ENCODE measurements at places on chromosomes 5 and 9.
A peak's percentile ranks its signal among the peaks of the same experiment; 100 is the strongest.

GRCh38 chr5:31918739-31919138, 255.4 kb downstream of the GOLPH3 start:
- no peak for DNase-seq

DNA sequence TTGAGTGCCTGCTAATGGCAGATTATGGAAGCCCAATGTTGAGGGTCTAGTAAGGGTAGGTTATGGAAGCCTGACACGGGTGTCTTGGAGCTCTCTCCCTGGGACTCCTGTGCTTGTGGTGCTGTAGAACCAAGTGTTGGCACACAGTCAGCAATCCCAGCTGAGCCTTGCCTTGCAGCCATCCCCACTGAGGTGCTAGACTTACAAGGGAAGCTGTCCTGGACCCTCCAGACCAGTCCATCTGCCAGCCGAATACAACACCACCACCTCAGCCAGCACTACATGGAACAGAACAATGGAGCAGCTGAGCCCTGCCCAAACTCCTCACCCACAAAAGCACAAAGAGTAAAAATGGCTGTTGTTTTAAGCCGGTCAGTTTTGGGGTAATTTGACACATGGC, 90.5 kb upstream of the DNAH5 start:
- no peak for DNase-seq

DNA sequence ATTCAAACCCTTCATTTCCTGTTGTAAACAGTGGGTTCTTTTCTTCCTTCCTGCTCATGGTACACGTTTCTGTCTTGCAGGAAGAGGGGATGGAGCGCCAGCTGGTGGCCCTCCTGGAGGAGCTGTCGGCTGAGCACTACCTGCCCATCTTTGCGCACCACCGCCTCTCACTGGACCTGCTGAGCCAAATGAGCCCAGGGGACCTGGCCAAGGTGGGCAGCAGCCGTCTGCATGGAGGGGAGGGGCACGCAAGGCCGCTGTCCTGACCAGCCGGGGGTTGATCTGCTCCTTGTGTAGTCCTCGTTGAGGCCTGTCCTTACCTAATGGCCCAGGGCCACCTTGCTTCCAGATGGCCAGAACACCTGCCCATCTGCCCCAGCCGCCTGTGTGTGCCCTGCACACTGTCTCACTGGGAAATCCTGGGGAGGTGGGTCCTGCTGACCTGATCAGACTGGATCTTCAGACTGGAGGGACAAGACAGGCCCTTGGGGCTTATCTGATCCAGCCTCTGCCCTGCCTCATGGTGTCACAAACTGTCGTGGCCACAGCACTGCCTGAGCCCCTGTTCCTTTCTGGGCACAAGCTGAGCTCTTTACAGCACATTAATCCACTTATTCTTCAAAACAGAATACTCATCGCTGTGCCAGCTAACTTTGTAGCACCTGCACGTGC, 44.7 kb downstream of the LRSAM1 start:
- no peak for DNase-seq

GRCh38 chr9:95167998-95168397, 149.5 kb downstream of the FANCC start:
- peak; percentile 75 for DNase-seq

DNA sequence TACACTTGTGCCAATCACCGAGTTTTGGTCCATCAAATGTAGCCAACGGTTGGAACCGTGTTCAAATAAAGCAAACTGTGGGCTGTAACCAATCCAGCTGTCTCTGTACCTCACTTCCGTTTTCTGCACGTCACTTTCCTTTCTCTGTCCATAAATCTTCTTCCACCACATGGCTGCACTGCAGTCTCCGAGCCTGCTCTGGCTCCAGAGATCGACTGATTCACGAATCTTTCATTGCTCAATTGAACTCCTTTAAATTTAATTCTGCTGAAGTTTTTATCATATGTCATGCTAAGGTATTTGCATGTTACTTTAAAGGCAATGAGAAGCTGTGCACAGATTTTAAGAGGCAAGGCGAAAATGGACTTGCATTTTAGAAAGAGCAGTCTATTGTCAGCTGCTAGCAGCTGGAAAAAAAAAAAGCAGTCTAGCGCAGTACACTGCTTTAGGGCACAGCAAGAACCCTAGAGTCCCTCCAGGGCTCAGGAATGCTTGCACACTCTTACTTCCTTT, 13.2 kb downstream of the TTC39B start:
- no peak for DNase-seq

GRCh38 chr9:125393426-125393825, 131.8 kb downstream of the GAPVD1 start:
- no peak for DNase-seq

- no peak for DNase-seq
These were observed 31.7 kb upstream of the CCL21 start for GRCh38 chr9:34741628-34742027.

DNA sequence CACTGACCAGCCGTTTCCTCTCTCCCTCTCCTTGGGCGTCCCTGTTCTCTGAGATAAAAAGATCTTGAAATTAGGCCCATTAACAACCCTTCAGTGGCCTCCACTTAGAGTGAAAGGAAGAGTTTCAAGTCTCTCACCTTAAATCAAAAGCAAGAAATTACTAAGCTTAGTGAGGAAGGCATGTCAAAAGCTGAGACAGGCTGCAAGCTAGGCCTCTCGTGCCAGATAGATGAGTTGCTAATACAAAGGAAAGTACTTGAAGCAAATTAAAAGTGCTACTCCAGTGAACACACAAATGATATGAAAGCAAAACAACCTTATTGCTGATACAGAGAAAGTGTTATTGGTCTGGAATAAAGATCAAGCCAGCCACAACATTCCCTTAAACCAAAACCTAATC, 331.3 kb upstream of the SEMA6A start:
- no peak for DNase-seq

GRCh38 chr5:82301190-82301589, 23.0 kb upstream of the RPS23 start:
- no peak for DNase-seq

GRCh38 chr9:13941714-13942113, 372.2 kb downstream of the NFIB start:
- DNase-seq, result no peak

DNA sequence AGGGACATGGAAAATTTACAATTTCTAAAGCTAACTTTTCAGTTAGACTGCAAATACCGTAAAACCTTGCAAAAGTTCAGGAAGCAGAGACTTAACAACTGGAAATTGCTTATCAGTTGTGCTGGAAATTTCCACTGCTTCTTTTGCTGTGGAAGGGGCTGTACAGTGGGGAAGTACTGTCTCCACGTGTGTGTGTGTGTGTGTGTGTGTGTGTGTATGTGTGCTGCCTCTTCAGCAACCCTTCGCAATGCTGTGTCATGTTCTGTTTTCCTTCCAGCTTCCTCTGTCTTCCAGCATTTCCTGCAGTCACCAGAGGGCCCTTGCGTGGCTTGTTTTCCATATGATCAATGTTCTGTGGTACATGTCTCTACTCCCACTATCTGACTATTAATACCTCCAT, 87.5 kb upstream of the RANBP3L start:
- DNase-seq, result no peak

GRCh38 chr9:132003896-132004295, 75.8 kb downstream of the MED27 start:
- no peak for DNase-seq

GRCh38 chr5:172082180-172082579, 75.7 kb upstream of the FBXW11 start:
- no peak for DNase-seq

GRCh38 chr5:172901012-172901780, 58.0 kb upstream of the RPL26L1 start:
- no peak for DNase-seq

DNA sequence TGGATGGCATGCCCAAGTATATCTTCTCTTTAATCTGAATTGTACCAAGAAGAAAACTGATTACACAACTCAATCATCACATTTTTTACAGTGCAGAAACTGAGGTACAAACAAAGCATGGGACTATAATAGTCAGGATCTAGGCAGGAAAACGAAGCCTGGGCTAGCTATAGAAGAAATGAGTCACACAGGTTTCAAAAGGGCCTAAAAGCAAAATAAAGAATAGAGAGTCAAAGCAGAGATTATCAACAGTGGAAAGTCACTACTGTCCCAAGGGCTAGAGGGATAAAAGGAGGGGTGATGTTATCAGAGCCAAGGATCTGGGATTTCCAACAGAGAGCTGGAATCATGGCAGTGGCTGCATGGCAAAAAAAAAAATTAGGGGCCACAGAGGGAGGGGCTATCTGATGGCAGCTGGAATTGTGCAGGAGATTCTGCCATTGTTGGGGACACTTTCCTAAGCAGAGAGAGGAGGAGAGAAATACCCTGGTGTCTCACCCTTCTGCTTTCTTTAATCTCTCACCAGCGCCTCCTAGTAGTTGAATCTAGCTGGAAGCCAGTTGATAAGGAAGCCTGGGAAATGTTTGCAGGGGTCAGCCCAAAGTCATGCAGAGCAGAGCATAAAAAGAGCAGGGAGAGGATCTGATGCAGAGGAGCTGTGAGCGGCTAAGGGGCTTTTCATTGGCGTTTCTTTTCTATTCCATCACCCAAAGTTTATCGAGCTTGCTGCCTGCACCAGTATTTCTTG, 343.2 kb downstream of the ACTL7B start:
- DNase-seq, result no peak

DNA sequence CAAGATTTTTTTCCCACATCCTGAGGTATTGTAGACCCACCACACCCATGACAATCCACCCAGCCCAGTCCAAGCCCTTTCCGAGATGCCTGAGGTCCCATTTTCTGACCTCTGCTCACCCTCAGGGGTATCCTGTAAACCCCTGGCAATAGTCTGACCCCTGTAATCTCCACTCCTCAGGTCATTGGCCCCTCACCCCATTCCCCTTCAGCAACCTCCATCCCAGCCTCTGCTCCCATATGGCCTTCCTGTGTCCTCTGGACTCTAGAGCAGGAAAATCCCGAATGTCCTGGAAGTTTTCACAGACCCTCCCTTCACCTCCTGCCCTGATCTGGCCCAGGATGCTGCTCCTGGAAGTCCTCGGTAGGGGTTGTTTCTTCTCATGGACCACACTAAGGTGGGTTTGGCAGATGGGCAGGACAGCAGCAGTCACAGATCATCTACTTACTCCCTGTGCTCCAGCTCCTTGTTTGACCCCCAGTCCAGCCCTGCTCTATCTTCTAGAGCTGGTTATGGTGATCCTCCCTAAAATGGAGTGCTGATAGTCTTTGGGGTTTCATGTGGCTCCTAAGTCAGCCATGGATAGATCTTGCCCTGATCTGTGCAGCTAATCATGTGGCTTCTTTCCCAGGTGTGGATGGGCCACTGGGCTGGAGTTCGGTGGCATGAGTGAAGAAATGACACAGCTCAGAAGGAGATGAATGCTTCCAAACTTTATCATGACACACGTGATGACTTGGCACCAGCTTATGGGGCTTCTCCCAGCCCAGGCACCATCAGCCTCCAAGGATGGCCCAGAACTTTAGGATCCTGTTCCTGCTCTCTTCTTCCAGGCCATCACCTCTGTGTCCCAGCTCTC, 12.0 kb upstream of the ACSL6 start:
- no peak for DNase-seq

- no peak for DNase-seq
These were observed 145.9 kb downstream of the CARTPT start for GRCh38 chr5:71864730-71865601.

DNA sequence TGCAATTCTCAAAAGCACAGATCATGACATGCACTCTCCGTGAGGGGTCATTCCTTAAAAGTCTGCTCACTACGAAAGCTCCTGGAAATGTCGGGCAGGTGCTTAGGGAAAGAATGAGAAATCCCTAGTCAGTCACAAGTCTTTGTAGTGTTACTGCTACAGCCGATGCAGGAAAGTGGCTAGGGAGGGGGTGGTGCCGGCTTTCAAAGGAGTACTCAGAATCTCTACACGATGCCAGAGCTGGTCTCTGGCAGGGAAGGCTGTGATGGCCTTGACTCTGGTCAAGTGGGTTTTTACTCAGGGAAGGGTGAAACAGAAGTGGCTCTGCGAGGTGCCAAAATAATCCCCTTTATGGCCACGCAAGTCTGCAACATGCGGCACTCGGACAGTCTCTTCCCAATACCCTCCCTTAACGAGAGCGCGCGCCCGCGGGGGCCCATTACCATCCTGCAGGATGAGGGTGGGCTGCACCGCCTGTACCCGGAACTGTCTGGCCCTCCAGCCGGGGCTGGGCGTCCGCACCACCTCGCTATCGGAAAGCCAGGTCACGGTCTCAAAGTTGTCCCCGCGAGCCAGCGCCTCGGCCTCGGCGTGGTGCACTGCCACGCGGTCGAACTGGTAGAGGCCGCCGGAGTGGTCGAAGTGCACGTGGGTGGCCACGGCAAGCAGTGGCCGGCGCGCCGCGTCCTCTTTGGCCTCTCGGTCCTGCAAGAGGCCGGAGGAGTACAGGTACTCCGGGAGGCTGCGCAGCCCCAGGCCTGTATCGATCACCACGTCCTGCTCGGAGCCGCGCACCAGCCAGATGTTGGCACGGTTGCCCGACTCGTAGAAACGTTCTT, 956 bp downstream of the MBLAC2 start:
- no peak for DNase-seq

DNA sequence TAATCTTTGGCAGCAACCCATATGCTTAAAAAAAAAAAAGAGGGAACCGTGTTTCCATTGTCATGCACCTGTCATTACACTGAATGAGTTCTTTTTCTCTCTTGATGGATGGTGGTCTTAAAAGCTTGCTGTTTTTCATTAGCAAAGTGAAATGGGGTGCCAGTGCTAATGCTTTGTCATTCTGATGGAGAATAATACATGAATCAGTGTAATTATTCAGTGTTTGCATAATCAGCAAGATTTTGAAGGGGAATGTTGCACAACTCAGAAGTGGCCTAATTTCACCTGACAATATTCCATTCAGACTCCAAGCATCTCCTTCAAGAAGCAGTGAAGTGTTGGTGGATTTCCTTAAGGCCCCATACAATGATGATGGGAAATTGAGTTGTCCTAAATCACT, 38.1 kb downstream of the MAP1B start:
- no peak for DNase-seq

DNA sequence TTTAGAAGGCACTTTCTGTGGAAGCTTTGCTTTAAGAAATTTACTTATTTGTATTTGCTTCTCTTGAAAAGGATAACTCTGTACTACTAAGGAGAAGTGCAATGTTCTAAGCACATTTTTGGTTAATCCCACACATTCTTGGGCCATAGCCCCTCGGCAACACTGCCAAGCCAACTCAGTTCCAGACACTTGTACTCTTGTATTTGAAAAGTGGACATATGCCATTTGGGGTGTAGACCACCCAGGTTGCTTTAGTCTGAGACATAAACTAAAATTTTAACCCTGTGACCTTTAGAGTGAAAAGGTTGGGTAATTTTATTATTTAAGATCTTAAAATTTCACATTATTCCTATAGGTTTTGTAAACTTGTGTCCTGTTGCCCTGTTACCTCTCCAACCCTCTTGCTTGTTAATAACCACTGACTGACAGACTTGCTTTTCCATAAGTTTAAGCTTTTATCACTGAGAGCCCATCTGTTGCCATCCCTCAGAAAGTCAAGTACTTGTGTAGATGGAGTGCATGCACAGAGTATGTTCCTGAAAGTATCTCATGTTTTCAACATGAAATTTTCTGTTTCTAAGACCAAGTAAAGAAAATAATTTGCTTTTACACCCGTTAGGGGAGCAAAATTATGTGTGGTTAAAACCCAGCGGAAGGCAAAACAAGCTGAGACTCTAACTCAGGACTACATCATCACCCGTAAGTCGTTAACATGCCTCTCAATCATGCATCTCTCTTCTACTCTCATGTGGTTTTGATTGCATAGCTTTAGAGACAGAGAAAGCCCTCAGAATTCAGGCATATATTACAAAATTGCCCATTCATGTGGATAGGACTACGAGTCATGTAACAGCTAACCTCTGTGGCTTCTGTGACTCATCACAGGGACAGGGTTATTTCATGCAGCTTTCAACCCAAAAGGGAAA, 117.3 kb downstream of the GDNF start:
- no peak for DNase-seq
